ENCODE measurements at places on chromosomes 1 and 21. TPM values are rescaled to one million over a fixed set of nuclear protein-coding genes. Genes with fewer than 3 reads are reported as not detected.
A peak's percentile ranks its signal among the peaks of the same experiment; 100 is the strongest.

DNA sequence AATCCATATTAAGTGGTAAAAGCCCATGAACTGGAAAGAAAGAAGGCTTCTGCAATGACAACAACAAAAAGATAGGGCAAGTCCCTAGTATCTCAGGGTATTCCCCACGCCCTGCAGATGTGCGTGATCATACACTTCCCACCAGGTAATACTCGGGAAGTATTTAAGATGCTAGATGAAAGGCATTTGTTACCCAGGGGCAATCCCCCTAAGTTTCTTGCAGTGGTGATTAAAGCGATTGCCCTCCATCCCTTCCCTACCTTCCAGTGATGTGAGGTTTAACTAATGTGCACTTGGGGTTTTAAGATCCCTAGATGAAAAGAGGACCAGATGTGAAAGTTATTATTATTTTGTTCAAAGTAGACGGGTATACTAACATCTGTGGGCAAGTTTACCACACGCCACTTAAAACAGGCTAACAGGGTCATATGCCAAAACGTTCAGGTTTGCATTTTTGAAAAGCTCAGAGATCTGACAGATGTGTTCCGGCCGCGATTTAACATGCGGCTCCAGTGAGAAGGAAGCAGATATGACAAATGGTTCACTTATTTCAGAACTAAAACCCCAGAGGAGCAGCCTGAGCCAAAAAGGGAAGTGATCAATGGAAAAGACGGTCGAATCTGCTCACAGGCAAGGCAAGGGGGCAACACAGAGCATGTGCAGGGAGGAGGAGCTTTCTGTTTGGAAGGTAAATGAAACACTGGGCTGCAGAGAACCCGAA lies 17.4 kb downstream of the TIAM1 start:
- no peaks in the 10 kb centered on the region for H3K36me3 ChIP-seq
- no peak overlapping the region for H3K27ac ChIP-seq
- no peaks in the 10 kb centered on the region for H3K4me1 ChIP-seq
- peak; percentile 18 for DNase-seq
- no peaks in the 10 kb centered on the region for H3K27me3 ChIP-seq
- H3K4me3 ChIP-seq, result no peak overlapping the region

- peak; percentile 27 for DNase-seq
- peaks cover 9% of the 10 kb centered on the region for H3K4me1 ChIP-seq
- H3K4me3 ChIP-seq, result no peak overlapping the region
- no peaks in the 10 kb centered on the region for H3K36me3 ChIP-seq
- H3K27ac ChIP-seq, result no peak overlapping the region
Observed at GRCh38 chr1:47578026-47578720, 140.3 kb downstream of the FOXD2 start.

DNA sequence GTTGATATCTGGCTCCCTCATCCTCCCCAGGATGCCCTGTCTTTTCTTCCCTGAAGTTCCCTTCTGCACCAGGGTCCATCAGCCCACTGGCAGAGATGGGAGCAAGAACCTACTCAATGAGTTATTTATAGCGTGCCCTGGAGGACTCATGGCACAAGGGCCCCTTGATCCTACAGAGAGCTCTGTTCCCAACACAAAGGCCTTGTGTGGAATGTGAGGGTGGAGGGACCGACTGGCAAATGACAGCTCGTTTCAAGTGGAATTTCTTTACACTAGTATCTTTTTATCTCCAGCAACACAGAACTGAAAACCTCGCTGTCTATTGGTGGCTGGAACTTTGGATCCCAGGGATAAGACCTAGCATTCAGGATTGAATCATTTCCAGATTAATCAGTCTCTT lies 22.4 kb downstream of the CHI3L2 start:
- no peaks in the 10 kb centered on the region for H3K4me1 ChIP-seq
- H3K4me3 ChIP-seq, result no peak overlapping the region
- no peaks in the 10 kb centered on the region for H3K27me3 ChIP-seq
- H3K27ac ChIP-seq, result no peak overlapping the region
- DNase-seq, result no peak
- H3K36me3 ChIP-seq, result no peaks in the 10 kb centered on the region

- no peaks in the 10 kb centered on the region for H3K4me1 ChIP-seq
- no peak for DNase-seq
- H3K36me3 ChIP-seq, result no peaks in the 10 kb centered on the region
- no peaks in the 10 kb centered on the region for H3K27me3 ChIP-seq
- H3K4me3 ChIP-seq, result no peak overlapping the region
Observed at GRCh38 chr1:73813716-73814115, 384.3 kb downstream of the LRRIQ3 start.

DNA sequence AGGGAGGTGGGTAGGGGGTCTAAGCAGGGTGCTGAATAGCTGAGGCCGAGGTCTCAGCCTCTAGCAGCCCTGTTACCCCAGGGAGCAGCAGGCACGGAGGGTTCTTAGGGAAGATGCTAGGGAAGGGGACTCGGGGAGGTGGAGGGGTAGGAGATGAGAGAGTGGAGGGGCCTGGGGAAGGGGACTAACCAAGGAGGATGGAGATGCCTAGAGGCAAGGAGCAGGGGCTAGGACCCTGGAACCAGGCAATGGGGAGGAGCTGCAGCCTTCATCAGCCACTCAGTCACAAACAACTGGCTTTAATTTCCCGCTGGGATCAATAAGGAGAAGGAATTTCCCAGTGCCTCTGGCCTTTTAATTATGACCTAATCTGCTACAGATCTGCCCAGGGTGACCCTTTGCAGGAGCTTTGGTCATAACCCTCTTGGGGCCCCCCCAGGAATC lies 2.9 kb upstream of the CRABP2 start:
- peak overlapping the region; percentile 8 for H3K27ac ChIP-seq
- peaks cover 26% of the 10 kb centered on the region for H3K27me3 ChIP-seq
- peaks cover 56% of the 10 kb centered on the region for H3K4me1 ChIP-seq
- H3K36me3 ChIP-seq, result no peaks in the 10 kb centered on the region
- DNase-seq, result no peak

GRCh38 chr1:147762233-147763024 lies 2.0 kb upstream of the GJA5 start:
- no peak overlapping the region for H3K27ac ChIP-seq
- no peaks in the 10 kb centered on the region for H3K27me3 ChIP-seq
- no peak overlapping the region for H3K4me3 ChIP-seq
- no peak for DNase-seq

The LCE6A gene
- not detected for total RNA-seq

- no peak for DNase-seq
- H3K27me3 ChIP-seq, result peaks cover 25% of the 10 kb centered on the region
- H3K36me3 ChIP-seq, result no peaks in the 10 kb centered on the region
- H3K27ac ChIP-seq, result no peak within 1 kb of the TSS
- H3K4me3 ChIP-seq, result no peak within 1 kb of the TSS
Observed at GRCh38 chr1:204196068-204196795, at the start of gene KISS1. KISS1 (minus strand) TSS chr1:204196491; CDS start chr1:204192876, 3,615 bp downstream.
